ENCODE measurements at places on chromosomes 11 and 22.

GRCh38 chr11:39542460-39542859 is 1917.0 kb downstream of the LRRC4C start:
- no peak for DNase-seq

DNA sequence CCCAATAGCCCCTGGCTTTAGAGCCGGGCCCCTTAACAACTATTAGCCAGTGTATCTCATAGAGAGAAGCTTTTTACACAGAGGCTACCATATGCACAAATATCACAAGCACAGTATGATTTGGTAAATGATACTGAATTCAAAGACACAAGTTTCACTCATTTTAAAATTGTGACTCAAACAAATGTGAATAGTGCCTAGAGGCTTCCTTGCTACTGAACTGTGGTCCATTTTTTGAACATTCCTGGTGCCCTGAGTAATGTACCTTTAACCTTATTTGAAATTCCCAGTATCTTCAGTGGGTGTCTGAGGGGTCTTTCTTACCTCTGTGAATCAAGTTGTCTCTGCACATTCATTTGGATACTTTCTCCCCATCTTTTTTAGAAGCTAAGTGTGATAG is 156.2 kb downstream of the MAML2 start:
- DNase-seq: no peak

GRCh38 chr11:128522943-128523518 is 64.3 kb downstream of the ETS1 start:
- DNase-seq: no peak

GRCh38 chr11:16456366-16456765 is 100.0 kb upstream of the SOX6 start:
- no peak for DNase-seq

GRCh38 chr11:121321614-121322243 is 29.2 kb downstream of the SC5D start:
- peak; percentile 63 for DNase-seq

DNA sequence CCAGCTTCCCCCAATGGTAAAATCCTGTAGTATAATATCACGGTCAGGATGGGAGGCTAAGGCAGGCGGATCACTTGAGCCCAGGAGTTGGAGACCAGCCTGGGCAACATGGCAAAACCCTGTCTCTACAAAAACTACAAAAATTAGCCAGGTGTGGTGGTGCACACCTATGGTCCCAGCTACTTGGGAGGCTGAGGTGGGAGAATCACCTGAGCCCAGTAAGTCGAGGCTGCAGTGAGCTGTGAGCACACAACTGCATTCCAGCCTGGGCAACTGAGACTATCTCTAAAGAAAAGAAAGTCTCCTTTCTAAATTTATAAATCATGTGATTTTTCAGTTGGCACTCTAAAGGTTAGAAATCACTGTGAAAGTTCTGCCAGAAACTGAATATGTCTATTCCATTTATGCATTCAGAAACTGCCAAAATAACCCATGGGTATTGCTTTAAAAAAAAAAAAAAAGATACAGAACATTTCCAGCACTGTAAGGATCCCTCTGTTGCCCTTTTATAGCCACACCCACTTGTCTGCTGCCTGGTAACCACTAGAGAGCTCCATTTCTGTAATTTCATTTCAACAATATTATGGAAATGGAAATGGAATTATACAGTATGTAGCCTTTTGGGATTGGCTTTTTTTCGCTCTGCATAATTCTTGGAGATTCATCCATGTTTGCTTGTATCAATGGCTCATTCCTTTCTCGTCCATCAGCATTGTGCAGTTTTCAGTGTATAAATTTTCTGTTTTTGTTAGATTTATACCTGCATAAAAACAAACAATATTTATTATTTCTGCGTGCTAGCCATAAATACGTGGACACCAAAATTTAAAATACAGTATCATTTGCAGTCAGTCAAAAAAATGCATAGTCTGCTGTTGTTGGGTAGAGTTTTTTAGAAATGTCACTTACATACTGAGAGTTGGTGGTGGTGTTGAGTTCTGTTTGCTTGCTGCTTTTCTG is 9.4 kb downstream of the CDC45 start:
- no peak for DNase-seq

DNA sequence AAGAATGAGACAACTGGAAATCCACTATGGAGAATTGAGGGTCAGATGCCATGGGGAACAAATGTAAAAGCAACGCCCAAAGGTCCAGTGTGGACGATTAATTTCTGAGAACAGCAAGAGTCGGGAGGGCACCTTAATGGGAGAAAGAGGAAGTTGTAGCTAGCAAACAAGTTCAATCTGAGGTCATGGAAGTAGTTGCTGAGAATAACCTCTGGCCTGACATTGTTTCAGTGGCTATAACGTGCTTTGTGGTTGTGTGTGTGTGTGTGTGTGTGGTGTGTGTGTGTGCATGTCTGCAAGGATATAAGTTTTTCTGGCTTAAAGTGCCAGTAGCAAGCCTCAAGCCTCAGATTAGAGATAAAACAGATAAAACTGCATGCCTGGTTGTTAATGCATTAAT is 1630.1 kb upstream of the TENM4 start:
- no peak for DNase-seq

- no peak for DNase-seq
Measured at GRCh38 chr11:28910926-28911325, 802.7 kb downstream of the METTL15 start.

DNA sequence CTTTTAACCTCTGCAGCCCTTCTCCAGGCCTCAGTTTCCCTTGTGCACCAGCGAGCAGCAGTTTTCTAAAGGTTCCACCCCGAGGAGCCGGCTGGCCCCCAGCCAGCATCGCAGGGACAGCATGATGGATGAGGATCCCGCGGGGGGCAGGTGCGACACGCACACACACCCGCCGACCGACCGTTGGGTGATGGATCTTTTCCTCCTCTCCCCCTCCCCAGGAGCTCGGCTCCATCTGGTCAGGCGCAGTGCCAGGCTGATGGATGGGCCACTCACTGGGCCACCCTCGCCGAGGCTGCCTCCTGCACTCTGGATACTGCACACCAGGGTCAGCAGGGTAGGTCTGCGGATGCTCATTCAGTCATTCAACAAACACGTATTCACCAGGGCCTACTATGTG is 12.8 kb upstream of the CABP7 start:
- DNase-seq: peak; percentile 48

DNA sequence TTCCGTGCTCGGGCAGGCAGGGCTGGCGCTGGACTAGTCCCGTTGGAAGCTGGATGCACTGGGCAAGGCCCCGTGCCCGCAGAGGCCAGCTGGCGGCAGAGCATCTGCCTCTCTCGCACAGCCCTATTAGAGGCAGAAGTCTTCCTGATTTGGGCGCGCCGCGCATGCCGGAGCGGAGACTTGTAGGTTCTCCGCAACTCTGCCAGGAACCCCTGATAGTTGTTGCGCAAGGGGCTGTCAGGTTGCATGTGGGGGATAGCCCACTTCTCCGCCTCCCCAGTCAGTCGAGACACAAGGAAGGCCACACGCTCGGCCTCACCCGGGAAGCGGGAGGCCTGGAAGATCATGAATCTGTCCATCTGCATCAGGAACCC is 1.2 kb downstream of the RTL6 start:
- no peak for DNase-seq

DNA sequence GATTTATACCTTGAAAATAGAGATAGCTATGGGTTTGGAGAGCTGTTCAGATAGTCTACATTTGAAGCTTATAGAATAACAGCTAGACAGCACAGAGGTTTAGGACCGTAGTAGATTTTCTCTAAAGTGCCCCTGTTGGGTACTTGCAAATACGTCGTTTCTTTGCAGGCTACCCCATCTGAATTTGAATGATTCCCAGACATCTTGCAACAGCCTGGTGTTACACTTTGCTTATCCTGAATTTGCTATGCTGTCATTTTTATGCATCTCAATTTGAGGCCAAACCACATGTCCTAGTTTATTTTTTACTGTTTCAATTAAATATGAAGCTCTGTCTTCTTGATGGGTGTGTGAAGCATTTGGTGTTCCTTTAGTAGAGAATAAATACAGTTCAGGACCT is 142.1 kb downstream of the WNT11 start:
- no peak for DNase-seq

DNA sequence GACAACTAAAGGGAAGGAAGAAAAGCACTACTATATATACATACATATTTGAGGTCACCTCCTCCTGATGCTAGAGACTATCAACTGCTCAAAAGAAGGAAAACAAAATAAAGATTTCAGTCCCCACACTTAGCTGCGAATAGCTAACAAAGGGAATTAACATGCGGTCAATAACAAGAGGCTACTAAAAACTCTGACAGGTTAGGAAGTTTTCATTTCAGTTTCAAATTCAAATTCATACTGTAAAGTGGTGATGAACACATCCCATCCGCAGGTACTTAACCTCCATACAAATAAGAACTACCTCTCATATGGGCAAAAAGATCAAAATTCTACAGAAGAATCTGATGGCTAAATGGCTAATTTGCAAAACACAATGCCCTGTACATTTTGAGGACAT is 2.6 kb downstream of the NAP1L4 start:
- no peak for DNase-seq

GRCh38 chr11:60932605-60933356 is 8.5 kb downstream of the TMEM132A start:
- no peak for DNase-seq

GRCh38 chr11:35286126-35286525 is 133.2 kb downstream of the SLC1A2 start:
- no peak for DNase-seq

DNA sequence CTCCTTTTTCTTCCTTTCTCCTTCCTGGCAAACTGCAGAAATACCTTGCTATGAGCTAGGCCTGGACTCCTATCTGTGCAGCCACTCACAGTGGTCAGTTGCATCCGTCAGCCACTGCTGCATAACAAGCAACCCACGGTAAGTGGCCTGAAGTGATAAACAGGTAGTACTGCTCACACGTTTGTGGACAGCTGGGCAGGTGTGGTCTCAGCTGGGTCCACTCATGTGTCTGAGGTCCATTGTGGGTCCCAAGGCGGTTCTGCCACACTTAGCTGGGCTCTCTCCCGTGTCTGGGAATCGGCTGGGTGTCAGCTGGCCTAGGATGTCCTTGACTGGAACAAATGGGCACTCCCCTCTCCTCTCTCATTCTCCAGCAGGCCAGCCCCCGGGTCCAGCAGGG is 109.3 kb downstream of the BRD1 start:
- no peak for DNase-seq

GRCh38 chr11:115736146-115736545 is 231.9 kb upstream of the CADM1 start:
- no peak for DNase-seq

DNA sequence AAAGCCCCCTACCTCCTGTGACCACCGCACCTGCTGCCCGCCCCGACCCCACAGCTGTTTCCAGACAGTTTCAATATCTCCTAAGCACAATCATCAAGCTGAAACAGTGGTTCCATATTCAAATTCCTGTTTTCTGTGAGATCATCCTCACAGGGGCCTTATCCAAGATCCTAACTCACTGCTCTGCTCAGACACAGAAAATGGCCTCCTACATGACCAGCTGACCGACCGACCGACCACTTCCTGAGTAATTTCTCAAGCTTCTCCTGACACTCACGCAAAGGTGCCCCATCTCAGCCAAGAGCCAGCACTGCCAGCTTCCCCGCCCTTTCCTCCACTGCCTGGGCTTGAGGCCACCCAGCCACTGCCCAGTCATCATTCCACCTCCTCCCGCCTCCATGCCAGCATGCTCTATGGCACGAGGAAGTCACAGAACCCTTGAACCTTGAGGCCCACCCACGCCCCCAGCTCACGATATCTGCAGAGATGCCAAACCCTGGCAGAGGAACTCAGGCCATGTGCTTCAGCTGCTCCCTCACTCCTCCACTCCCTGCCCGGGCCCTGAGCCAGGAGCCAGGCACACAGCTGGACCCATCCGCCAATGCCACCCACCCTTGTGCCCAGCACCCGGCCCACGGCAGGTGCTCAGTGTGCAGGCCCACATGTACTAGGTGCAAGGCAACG is 14.0 kb downstream of the KIAA0930 start:
- DNase-seq: no peak

- no peak for DNase-seq
Measured at GRCh38 chr11:44424841-44425240, 114.9 kb upstream of the ALX4 start.

GRCh38 chr11:73343076-73343873 is 32.9 kb upstream of the RELT start:
- peak; percentile 17 for DNase-seq

GRCh38 chr11:31657091-31657490 is 147.5 kb downstream of the ELP4 start:
- DNase-seq: no peak

- peak; percentile 30 for DNase-seq
Measured at GRCh38 chr11:40130427-40130826, 1329.0 kb downstream of the LRRC4C start.

DNA sequence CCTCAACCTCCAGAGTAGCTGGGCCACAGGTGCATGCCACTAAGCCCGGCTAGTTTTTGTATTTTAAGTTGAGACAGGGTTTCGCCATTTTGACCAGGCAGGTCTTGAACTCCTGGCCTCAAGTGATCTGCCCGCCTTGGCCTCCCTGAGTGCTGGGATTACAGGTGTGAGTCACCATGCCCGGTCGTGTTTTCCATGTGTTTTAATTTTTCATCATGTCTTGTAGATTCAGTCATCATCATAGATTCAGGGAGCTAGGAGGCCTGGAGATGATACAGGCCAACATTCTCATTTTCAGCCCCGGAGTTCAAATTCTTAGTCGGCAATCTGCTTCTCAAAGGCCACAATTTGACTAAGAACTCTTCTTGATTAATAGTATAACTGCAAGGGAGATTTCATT is 73.5 kb upstream of the GRAMD1B start:
- no peak for DNase-seq

GRCh38 chr11:102341844-102342318 is 5.1 kb upstream of the BIRC2 start:
- DNase-seq: peak; percentile 52

DNA sequence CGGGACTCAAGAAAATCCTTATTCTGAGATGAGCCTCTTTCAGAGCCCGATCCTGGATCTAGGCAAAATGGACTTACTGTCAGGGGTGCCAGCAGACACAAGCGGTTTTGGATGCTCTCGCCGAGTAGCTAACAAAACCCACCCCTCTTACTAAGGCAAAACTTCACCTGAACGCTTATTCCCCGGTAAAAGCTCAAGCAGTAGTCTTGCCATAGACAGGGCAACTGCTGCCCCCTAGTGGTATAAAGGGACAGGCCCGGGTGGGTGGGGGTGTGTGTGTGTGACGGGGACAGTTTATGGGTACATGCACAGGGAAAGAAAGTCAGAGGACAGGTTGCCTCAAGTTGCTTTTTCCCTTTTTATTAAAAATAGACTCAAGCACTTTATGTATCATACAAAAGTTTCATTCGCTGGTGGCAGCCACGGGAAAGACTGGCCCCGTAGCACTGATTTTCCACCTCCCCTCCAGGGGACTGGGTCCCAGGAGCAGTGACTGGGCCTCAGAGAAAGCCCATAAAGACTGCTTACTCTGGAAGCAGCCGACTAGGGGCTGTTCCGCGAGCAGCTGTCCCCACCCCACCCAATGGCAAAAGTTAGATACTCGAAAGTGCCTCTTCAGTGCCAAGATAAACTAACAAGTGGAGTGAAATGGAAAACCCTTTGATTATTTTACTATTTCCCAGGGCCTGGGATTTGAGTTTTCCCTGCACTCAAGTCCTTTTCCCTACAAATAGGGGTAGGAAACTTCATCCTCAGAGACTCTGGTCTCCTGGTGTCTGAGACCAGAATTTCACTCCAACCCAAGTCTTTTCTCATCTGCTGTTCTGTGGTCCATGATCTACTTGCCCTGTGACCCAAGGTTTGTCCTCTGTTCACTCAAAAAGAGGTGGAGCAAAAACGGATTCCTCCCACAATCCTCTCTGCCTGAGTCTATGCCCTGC is 4.7 kb downstream of the YPEL4 start:
- DNase-seq: peak; percentile 68
